Esophagus squamous epithelium (tissue), 5 donors: ENCODE measurements at places on chromosomes 7 and 10.

DNA sequence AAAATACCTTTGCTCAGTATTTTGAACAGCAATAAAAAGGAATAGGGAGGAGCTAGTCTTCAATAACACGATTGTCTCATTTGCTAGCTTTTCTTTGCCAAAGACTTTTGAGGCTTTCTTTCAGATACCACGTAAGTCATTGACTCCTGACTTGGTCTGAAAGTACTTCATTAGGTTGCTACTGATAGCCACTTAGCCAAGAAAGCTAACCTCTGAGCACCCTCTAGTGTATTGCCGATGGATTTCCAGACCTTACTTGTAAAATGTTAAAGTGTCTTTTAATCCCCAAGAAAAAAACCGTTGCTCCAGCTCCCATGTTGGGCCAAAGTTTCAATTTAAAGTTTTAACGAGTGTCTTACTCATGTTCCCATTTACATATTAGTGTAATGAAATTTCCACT, 63.4 kb upstream of the STRIP2 start:
- no peak for DNase-seq

- no peak for DNase-seq
These were observed 17.6 kb upstream of the PFKFB3 start for GRCh38 chr10:6185039-6185716.

GRCh38 chr7:133851411-133851810, 275.7 kb upstream of the LRGUK start:
- no peak for DNase-seq

GRCh38 chr7:51140199-51141164, 176.1 kb downstream of the COBL start:
- DNase-seq, result no peak

GRCh38 chr7:140390466-140391190, 7.7 kb downstream of the SLC37A3 start:
- DNase-seq, result no peak
